ENCODE measurements at places on chromosomes 7 and 10.

GRCh38 chr10:71513936-71514335 is 117.2 kb downstream of the CDH23 start:
- no peak for DNase-seq

DNA sequence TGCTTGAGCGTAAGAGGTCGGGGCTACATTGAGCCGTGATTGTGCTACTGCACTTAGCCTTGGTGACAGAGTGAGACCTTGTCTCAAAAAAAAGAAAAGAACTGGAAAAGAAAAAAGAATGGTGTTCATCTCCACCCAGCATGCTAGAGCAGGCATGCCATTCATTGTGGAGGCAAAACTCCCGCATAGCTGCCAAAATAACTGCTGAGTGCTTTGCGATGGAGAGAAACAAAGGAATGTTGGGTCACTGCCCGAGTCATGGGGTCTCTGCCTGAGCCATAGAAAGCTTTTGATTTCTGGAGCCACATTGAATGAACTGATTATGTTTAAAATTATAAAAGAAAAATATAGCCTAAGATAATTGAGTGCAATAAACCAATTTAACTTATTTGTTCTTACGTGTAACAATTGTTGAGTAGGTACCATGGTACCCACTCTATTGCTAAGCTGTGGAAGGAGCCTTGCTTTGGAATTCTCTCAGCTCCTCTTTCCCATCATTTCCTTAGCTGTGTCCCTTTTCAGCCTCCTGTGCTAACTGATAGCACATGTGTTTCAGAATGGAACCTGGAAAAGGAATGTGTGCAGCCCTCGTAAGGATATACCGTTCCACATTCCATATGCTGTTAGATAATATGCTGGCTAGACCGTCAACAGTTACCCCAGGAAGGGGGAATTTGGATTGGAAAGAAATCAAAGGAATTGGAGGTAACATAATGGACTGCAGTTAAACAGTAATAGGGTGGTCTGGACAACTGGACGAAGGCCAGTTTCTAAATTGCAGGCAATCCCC is 99.0 kb downstream of the KIAA1217 start:
- no peak for DNase-seq

- DNase-seq = peak; percentile 50
These were observed 12.6 kb downstream of the NACAD start for GRCh38 chr7:45075871-45076796.

DNA sequence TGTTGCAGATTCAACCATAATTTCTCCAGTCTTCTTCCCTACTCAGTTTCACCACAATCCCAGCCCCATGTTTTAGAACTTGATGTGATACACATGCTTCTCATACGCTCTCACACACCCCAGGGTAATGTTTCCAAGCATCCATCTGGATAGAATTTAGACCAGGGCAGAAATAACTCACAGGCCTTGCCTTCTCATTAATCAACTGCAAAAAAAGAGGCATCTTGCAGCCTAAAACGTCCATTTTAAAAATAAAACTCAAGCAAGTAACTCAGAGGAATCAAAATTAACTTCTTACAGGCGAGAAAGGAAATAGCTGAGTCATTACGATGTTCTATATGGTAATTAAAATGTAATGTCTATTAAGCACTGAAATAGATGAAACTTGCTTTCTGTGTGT is 127.2 kb upstream of the RSU1 start:
- DNase-seq = no peak

DNA sequence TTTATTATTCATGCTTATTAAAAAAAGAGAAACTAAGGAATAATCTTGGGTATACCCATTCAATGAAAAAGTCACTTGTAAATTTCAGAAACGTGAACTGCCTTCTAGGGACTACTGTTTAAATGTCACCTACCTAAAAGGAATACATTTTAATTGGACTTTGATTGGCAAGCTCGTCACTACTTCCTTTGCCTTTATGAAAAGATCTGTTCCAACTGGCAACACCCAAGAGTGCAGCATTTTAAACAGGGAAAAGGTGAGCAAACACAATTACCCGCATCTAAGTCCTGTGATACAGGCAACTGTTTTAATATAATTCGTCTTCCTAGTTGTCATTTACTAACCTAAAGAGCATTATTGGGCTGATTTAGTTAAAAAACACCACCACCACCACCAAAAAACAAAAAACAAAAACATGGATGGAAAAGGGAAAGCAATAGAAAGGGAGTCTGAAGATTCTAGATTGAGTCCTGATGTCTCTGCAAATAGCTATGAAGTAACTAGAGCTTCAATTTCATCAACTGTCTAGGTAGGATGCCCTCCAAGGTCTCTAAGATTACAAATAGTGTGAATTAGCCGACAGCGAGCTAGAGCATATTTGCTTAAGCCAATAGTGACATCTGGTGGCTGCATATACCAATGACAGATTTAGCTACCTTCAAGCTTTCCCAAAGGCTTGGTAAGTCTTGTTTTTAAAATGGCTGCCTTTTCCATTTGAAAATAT is 33.8 kb upstream of the ICA1 start:
- DNase-seq = no peak

- no peak for DNase-seq
These were observed 336.8 kb upstream of the IGFBP3 start for GRCh38 chr7:46257761-46258448.

GRCh38 chr10:130992802-130993523 is 318.6 kb downstream of the TCERG1L start:
- no peak for DNase-seq

- no peak for DNase-seq
These were observed 36.5 kb downstream of the FHIP2A start for GRCh38 chr10:114857922-114858629.

- DNase-seq = no peak
These were observed 196.1 kb downstream of the MACC1 start for GRCh38 chr7:20021066-20021465.

DNA sequence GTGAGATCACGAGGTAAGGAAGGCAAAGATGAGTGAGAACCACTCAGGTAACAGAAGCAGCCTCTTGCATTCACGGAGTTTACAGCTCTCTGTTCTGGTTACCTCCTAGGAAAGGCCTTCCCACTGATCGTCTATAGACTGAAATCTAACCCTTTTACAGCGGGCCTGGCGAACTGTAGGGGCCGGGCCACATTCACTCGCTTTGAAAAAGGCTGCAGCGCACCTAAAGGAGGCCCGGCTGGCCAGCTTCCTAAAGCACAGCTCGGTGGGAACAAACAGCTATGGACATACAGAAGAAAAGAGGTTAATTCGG is 565 bp downstream of the ATP5MK start:
- no peak for DNase-seq

GRCh38 chr7:20032741-20033140 is 184.4 kb downstream of the MACC1 start:
- DNase-seq = no peak

DNA sequence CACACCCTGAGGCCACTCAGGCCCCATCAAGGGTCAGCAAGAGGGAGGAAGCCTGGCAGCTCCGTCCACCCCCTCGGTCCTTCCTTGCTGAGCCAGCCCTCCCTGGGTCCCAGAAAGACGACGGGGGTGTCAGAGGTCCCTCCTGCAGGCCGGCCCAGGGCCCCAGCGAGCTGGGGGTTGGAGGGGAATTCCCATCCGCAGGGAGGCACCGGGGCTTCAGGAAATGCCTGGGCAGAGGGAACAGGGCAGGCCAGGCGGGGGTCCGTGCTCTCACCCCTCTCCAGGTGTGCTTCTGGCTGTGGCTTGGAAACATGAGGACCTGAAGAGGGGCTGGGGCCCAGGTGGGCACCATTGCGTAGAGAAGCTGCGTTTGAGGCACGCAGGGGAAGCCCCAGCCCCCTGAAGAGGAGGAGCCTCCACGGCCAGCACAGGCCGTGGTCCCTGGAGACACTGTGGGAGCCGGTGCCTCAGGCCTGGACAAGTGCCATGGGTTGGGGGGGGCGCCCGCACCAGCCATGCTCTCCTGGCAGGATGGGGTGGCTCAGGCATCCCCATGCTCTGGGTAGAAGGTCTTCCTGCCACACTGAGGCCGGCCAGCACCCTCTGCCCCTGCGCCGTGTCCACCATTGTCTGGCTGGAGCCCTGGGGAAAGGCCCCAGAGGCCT is 66.7 kb downstream of the PDGFA start:
- DNase-seq = no peak

DNA sequence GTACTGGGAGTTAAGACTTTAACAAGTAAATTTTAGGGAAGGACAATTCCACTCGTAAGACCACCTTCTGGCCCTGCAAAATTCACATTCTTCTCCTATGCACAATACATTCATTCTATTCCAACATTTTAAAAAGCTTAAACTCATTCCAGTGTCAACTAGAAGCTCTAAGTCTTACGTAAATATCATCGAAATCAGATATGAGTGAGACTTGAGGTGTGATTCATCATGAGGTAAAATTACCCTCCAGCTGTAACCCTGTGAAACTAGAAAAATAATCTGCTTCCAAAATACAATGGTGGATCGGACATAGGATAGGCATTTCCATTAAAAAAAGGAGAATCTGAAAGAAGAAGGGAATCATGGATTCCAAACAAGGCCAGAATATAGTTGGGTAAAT is 370.3 kb downstream of the CDC14C start:
- no peak for DNase-seq

DNA sequence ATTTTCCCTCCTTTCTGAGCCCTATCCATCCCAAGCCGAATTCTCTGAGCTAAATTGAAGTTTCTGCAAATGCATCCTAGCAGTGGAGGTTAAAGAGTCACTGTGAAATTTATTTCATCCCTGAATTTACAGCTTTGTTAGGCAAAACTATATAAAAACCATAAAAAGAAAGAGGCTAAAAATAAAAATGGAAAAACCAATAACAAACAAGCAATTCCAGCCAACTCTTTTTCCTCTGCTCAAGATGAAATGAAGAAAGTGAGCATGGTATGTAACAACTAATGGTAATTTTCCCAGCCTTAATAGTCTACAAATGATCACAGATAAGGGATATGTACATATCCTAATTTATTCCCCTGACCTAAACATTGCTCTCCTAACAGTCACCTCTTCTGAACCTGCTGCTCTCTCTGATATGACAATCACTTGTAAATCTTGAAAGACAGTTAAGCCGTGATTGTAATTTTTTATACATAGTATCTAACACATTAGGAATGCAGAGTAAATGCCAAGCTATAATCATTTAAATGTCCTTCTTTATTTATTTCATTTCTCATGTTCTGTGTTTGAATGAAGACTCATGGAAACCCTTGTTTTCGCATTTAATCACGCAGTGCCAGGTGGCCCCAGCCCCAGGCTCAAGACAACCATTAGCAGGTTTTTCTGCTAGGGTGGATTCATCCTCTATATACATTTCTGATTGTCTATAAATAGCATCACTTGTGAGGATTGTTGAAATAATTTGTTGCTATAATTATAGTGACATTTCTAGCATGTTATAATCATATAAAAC is 48.6 kb upstream of the NRP1 start:
- DNase-seq = no peak

DNA sequence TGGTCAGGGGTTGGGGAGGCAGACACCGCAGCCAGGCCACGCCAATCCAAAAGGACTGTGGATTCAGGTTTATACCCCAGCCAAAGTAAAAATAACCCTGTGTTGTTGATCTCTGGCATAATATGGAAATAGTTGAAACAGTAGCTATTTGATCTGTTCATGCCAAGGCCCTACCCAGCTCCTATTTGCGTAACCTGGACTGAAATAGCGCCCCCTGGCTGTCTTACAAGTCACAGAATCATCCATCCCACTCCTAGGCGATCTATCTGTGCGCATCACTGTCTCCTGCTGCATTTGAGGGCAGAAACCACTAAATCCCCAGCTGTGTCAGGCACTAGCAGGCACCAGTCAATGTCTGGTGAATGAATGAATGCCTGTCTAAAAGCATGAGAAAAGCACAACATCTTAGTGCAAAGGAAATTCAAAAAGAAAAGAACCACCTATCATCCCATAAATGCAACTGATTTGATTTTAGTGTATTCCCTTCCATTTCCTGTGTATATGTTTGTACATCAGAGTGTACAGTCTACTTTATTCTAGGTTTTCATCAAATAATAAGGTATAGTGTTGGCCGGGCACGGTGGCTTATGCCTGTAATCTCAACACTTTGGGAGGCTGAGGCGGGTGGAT is 160.0 kb downstream of the SLIT1 start:
- DNase-seq = peak; percentile 79

- DNase-seq = no peak
These were observed 1.1 kb downstream of the UFSP1 start for GRCh38 chr7:100888291-100888987.

DNA sequence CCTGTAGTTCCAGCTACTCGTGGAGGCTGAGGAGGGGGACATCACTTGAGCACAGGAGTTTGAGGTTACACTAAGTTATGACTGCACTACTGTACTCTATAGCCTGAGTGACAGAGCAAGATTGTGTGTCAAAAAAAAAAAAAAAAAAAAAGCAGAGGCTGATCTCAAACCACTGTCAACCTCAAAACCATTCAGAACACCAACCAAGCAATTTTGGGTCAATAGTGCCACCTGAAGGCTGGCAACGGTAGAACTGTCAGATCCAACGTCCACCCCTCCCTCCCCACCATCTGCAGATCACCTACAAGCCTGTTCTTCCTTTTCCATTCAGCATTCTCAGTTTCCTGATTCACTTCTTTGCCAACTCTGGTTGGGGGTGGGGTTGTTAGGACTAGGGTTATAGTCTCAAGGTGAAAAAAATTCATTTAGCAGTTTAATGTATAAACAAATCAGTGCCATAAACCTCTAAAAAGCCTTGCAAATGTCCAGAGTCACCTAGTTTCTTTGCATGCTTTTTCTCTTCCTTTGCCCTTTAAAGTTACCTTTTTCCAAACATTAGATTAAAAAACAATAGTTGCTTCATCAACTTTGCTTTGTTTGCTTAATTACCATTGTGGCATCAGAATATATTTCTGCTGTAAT is 2.6 kb downstream of the MRPS33 start:
- DNase-seq = peak; percentile 90

- peak; percentile 46 for DNase-seq
These were observed 434.8 kb upstream of the FOXK1 start for GRCh38 chr7:4247106-4247876.

GRCh38 chr10:94043431-94043990 is 49.8 kb downstream of the PLCE1 start:
- DNase-seq = no peak

DNA sequence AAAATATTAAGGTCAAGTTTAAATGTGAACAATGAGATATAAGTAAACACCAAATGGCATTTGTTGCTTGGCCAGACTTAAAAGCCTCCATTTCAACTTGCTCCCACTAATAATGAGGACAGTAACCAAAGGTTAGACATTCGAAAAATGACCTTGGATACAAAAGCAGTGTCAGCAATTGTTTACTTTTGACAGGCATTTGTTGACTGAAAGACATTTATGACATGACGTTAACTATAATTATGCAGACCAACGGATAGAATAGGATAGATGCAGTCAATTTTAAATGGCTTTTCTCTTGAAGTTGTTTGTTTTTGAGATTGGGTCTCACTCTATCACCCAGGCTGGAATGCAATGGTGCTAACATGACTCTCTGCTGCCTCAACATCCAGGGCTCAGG is 6.3 kb upstream of the WNT16 start:
- no peak for DNase-seq

DNA sequence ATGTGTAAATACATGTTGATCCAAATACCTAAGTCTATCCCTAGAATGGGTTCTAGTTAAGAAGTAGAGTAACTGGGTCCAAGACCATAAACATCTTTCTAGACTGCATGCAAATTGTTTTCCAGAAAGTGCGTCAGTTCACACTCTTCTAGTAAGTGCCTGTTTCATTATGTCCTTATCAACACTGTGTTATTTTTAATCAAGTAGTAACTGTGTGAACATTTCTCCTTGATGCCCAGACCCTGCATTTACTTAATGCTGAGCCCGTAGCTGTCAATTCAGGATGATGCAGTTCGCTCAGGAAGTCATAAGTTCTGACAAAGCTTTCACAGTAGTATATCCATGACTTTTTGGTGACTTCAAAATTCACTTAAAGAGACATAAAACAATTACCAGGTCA is 374.8 kb downstream of the OTUD1 start:
- no peak for DNase-seq

- DNase-seq = no peak
These were observed 33.5 kb upstream of the CCDC7 start for GRCh38 chr10:32412499-32412853.
